ENCODE measurements at places on chromosomes 12 and 14.
A peak's percentile ranks its signal among the peaks of the same experiment; 100 is the strongest.

GRCh38 chr12:120642121-120642520 is 1.7 kb downstream of the CABP1 start:
- no peak for DNase-seq

DNA sequence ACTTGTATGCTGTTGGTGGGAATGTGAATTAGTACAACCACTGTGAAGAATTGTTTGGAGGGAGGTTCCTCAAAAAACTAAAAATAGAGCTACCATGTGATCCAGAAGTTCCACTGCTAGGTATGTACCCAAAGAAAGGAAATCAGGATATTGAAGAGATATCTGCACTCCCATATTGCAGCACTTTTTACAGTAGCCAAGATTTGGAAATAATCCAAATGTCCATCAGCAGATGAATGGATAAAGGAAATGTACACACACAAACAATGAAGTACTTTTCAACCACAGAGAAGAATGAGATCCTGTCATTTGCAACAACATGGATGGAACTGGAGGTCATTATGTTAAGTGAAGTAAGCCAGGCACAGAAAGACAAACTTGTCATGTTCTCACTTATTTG is 25.9 kb downstream of the TIGAR start:
- DNase-seq, result no peak

DNA sequence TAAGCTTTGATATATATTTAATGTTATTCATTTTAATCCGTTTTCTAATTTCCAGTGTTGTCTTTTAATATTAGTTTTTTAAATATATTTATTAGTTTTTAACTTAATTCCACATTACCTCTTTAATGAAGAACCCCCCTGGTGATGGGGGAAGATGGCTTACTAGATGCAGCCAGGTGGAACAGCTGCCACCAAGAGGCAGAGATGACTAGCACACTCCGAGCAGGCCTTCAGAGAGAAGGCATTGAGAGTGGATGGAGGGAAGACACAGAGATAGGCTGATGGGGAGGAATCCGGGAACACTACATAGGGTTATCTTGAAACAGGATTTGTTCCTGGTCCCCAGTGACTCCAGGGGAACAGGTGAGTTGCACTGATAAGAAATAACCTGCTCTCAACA is 771.6 kb downstream of the LRFN5 start:
- DNase-seq, result no peak

- no peak for DNase-seq
These were observed 3.2 kb downstream of the SERPINA9 start for GRCh38 chr14:94472842-94473241.

DNA sequence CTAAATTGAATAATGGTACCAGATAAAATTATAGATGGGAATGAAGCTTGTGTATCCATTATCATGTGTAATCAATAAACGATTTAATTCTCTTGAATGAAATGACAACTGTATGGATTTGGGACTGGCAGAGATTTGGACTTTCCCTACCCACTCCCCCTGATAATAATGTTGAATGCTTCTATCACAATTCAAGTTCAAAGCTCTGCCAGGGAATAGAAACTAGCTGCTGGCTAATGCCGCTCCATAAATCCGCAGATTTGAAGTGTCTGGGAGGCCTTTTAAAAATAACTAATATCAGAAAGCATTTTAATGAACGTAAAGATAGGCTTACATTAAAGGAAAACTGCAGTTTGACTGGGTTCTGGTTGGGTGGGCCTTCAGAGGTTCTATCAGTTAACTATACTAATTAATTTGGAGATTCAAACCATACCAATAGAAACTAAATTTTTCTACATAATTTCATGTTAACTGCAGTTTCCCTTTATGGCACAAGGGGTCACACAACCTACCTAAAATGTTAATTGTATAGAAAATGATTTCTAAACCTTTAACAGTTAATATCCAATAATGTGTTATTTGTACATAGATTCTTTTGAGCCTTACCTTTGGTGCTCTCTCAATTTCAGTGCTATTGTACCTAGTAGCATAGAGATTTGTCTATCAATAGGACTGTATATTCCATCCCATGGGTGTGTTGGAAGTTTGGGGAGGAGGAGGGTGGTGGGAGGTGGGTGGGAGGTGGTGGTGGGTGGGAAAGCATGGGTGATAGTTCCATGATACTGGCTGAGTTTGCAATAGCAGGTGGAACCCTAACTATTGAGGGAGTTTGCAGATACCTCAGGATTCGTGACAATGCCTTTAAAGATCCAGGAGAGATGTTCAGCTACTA is 4.9 kb downstream of the HNRNPA1 start:
- no peak for DNase-seq

DNA sequence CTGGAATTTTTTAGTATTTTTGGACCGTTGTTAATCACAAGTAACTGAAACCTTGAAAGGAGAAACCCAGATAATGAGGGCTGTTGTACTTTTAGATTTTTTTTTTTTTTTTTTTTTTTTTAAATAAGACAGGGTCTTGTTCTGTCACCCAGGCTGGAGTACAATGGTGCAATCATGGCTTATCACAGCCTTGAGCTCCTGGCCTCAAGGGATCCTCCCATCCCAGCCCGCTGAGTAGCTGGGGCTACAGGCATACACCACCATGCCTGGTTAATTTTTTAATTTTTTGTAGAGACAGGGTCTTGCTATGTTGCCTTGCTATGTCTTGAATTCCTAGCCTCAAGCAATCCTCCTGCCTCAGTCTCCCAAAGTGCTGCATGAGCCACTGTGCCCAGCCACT is 211.6 kb downstream of the SYNE2 start:
- DNase-seq, result no peak

GRCh38 chr14:105745433-105746123 is 219.2 kb downstream of the TMEM121 start:
- no peak for DNase-seq

DNA sequence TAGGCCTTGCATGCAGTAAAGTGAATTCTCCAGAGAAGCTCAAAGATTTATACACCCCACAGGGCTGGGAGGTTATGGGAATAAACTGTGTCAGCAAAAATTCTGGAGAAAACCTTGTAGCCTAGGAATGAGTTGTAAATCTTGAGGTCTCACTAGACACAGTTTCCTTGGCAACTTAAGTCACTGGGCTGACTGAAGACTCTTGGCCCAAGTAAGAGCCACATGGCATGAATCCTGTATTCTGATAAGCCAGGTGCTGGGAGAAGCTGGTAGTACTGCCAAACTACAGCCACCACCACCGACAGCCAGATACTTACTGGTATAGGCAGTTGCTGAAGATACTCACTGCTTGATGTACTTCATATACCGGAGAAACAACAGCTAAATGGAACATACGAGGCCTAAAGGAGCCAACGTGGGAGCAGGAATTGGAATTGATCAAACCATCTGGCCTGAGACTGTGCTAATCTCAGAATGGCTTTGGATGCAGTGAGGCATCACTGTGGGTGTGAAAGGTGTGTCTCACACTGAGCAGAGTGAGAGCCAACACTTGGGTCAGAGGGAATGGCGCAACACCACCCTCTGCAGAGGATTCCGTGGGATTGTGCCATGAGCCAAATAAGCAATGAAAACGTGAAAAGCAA is 102.8 kb upstream of the TMCC3 start:
- no peak for DNase-seq

- DNase-seq, result peak; percentile 72
These were observed 39.8 kb downstream of the ELK3 start for GRCh38 chr12:96233939-96234461.

DNA sequence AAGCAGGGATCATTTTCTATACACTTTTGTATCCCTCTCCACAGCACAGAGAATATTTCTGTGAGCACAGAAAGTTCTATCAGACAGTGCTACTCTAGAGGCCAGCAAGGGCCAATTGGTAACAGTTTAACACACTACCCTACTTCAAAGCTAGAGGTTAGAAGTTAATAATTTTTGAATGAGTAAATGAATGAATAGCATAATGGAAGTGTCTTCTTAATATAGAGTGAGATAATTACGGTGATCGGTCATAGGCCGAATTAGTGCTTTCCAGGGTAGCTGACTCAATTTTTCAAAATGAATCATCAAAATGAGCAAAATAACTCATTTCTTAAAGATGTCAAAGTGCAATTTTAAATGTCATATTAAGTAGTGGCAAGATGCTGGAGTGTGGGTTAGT is 67.0 kb upstream of the CCDC198 start:
- DNase-seq, result no peak

DNA sequence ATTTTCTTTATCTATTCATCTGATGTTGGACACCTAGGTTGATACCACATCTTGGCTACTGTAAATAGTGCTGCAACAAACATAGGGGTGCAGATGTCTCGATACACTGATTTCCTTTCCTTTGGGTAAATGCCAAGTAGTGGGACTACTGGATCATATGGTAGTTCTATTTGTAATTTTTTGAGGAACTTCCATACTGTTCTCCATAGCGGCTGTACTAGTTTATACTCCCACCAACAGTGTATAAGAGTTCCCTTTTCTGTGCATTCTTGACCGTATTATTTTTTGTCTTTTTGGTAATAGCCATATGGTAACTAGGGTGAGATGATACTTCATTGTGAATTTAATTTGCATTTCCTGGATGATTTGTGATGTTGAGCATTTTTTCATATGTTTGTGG is 71.8 kb downstream of the LRP6 start:
- no peak for DNase-seq

- DNase-seq, result no peak
These were observed 64.9 kb downstream of the ARID2 start for GRCh38 chr12:45794422-45794821.

DNA sequence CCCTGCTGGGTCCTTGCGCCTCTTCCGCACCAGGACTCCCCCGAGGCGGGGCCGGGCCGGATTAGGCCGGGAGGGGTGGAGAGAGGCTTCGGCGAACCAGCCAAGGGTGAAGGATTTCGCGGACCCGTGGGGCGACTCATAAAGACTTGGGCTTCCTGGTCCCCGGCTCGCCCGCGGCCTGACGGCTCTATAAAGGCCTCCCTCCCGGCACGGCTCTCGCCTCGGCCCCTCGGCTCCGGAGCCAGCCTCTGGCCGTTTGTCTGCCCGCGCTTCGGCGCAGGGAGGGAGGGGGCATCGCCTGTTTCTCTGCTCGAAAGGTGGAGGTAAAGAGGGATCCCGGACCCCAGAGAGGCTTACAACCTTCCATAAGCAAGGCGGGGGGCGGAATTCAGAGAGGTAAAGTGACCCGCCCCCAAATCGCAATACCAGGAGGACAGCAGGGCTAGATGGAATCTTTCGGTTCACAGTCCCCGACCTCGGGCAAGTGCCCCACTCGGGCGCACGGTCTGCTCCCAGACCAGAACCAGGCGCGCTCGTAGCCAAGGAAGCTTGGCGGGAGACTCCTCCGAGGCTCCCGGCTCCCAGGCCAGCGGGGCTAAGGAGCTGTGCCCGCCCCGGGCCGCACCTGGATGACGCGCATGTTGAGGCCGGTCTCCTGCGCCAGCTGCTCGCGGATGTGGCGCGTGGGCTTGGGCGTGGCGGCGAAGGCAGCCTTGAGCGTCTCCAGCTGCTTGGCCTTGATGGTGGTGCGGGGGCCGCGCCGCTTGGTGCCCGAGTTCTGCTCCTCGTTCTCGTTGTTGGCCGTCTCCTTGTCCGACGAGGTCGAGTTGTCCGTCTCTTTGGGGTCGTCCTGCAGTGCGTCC is 3.9 kb downstream of the LHX5 start:
- peak; percentile 49 for DNase-seq

DNA sequence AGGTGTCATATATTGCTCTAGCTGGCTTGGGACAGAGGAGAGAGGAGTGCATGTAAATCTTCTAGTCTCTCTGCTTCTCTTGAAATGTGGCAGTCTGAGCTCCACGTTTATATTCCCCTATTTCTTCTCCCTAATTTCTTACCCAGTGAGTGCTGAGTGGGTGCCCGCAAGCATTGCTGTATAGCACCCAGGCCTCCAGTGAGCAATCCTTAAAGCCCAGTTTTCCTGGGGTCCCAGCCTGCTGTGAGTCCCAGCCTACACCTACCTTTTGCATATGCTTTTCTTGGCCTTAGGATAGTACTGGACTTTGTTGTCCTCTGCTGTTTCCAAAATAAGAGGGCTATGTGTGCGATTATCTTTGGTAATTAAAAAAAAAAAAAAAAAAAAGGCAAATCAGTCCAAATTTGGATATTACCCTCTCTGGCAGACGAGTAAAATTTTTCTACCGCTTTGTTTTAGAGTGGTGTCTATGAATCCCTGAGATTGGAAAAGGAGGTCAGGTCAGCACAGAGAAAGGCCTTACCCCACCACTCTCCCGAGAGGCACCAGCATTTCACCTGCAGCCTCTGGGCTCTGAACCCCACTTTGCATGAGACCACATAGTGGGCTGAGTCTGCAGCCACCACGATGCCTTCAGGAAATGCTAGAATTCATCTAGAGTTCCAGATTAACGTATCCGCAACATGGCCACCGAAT is 1.1 kb downstream of the MGST1 start:
- DNase-seq, result no peak

- DNase-seq, result no peak
These were observed 54.0 kb upstream of the OAS1 start for GRCh38 chr12:112852810-112853209.

DNA sequence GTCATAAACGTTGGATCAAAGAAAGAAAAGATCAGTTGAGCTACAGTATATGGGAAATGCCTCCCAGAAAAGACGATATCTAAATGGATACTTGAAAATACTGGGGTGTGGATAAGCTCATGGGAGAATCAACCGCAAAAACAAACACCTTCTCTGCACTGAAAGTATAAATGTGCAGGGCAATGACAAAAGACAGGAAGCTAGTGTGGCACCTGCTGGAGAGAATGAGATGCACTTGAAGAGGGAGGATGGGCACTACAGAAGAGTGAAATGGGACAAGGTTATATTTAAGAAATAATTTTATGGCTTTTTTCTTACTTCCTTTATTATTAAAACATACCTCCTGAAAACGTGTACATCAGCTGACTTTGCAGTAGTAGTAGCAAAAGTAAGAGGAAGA is 153.7 kb downstream of the PRKD1 start:
- DNase-seq, result no peak

GRCh38 chr14:60343571-60344071 is 94.6 kb downstream of the PPM1A start:
- no peak for DNase-seq

- peak; percentile 52 for DNase-seq
These were observed 10.2 kb downstream of the ARHGAP5 start for GRCh38 chr14:32087173-32087861.

GRCh38 chr14:69002069-69002468 is 23.0 kb upstream of the ACTN1 start:
- DNase-seq, result no peak

GRCh38 chr12:80235944-80236343 is 136.6 kb downstream of the OTOGL start:
- DNase-seq, result no peak

DNA sequence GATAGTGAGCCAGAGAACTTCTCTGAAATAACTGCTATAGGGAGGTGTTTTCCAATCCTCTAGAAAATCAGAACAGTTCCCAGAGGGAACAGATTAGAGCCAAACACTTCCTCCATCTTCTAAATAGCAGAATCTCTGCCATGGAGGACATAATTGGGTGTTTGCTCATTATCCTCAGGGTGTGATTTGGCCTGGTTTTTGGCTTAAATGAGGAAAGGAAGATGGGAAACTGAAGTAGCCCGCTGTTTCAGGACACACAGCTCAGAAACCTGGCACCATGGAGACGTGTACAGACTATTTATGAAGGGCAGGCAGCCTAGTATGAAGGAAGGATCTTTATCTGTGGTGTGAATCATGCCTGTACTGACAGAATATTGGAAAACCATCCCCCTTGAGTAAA is 231.7 kb upstream of the PRKD1 start:
- DNase-seq, result no peak

- no peak for DNase-seq
These were observed 615 bp downstream of the TARBP2 start for GRCh38 chr12:53501615-53502181.

GRCh38 chr12:79691511-79692248 is 916 bp upstream of the PAWR start:
- no peak for DNase-seq
